H7 (cell line): ENCODE measurements at places on chromosomes 6 and 20.
A peak's percentile ranks its signal among the peaks of the same experiment; 100 is the strongest.

GRCh38 chr6:116397914-116398313, 27.2 kb downstream of the DSE start:
- DNase-seq = no peak

DNA sequence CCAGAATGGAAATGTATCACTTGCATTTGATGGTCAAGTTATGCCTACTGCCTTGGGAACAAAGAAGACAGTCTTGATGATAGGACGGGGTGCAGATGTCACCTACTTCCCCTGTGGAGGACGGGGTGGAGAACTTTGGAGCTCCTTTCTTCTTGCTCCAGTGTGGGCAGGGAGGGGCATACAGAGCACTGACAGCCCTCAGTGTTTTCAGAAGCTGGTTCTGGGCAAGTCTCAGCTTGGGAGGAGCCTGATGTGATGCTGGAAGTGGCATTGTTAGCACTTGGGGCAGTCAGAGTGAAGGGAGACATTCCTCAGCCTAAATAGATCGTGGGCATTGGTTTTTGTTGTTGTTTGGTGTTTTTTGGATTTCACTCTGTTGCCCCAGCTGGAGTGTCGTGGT, 59.7 kb downstream of the SYNJ2 start:
- DNase-seq = no peak

DNA sequence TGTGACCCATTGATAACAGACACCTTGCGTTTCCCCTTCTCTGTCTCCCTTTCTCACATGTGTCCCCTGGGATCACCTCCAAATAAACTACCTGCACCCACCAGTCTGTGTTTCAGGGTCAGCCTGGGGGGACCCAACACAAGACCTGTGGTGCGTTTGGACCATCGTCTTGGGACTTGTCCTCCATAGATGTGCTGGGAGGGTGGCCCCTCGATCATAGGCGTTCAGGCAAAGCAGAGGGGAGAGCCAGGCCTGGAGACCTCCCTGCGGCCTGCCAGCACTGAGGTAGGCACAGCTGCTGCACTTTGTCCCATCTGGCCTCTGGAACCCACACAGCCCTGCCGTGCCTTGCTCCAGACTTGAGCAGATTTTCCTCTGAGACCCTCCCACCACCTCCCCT, 18.1 kb downstream of the CST9 start:
- no peak for DNase-seq

DNA sequence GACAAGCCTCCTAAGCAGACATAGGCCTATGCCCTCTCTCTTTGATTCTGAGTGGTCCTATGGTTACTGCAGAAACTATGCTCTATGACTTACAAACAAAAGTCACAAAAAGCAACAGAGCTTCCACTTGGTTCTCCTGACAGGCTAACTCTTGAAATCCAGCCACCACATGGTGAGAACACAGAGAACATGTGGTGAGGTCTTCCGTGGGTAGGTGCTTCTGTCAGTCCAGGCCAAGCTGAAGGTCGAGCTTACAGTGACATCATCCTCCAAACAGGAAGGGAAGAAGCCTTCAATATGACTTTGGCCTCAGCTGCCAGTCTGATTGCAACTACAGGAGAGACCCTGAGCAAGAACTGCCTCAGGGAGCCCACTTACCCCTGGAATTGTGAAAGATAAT, 265.5 kb downstream of the TBX18 start:
- no peak for DNase-seq

DNA sequence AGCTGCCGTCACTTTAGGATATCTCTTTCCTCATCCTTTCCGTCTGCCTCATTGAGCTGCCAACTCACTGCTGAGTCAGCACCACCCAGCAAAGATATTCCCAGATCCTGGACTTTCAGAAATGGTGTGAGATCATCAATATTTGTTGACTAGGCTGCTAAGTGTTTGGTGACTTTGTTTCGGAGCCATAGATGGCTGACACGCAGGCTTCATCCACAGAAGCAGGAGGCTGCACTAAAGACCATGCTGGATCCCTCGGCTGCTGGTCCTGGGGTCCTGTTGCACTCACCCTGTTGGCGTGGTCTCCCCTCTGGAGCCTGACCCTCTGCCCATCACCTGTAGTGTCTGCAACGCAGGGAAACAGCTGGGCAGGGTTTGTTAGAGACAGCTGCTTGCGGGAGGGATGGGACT, 96.5 kb downstream of the ERMARD start:
- DNase-seq = peak; percentile 20

DNA sequence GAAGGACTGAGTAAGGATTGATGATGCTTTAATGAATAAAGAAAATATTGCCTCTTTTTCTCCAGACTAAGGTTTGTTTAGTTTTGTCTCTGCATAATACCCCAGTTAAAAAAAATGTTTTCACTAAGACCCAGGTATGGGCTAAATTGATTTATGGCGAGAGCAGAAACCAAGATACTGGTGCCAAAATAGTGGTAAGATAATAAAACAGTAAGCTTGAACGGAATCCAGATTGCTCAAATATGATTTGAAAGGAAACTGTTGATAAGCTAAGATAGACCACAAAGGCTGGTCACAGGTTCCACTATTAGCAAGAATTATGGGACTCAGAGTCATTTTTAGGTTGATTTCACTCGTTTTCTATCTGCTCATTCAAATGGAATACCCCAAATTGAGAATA, 831.2 kb downstream of the EPHA7 start:
- no peak for DNase-seq

DNA sequence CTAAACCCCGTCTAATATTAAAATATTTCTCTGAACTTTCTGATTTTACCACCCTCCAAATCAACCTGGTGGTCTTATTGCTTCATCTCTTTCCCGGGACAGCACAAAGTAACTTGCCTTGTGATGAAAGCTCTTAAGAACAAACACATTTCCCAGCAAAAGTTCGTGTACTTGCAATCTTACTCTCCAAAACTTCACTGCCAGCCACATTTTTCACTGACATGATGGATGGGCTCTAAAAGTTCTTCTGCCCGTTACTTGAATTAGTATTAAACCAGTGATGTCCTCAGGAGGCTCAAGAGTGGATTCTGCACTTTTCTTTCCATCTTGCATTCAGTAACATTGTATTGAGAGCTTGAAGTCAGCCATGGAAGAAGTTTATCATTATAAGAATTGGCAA, 731.6 kb upstream of the GJE1 start:
- DNase-seq = no peak

GRCh38 chr20:5913166-5913565, 37.2 kb downstream of the TRMT6 start:
- no peak for DNase-seq

DNA sequence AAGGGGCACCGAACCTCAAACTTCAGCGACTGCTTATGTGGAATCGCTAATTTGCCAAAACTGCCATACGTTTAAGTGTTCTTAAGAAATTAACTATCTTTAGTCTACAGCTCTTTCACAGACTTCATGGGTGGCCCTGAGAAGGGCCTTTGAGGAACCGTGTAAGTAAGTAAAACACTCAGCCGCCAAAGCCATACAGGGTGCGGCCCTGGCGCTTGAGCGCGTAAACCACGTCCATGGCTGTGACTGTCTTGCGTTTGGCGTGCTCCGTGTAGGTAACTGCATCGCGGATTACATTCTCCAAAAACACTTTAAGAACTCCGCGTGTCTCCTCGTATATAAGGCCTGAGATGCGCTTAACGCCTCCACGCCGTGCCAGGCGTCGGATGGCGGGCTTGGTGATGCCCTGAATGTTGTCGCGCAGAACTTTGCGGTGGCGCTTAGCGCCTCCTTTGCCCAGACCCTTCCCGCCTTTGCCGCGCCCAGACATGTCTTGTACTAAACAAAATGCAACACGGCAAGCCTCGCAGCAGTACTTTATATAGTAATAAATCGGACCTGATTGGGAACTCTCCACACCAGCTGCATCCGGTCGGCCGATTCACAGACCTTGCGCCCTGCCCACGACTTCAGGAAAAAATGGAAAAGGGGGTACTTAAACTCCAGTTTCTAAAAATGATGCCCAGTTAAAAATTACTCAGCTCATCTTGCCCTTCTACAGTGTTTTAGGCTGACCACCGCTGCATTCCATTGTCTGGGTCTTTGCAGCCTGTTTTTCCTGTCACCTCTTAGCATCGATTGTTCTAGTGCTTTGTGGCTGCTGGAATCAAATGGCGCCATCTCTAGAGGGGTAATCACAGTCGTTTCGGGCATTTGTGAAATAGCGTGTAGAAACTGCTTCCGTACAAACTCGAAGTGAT, 38.9 kb downstream of the OR2B2 start:
- DNase-seq = peak; percentile 46

DNA sequence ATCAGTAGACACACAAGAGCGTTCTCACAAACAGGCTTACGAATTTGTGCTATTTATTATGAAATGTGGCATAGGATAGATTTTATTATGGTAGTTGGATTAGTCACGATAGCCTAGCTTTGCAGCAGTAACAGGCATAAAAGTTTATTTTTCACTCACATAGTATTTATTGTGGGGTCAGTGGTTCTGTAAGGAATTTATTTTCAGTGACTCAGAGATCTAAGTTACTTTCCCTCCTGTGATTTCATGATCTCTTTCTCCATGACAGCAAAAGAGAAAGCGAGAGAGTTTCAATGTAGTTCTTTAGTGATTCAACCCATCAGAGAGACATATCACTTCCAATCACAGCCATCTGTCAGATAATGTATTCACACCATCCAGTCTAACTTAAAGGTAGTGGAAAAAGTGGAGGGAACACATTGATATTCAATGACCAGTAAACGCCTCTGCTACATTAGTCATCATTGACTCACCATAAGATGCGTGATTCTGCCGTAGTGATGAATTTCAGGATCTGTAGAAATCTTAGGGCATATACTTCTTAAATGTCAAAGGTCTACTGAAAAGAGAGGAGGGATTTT, 605.5 kb downstream of the HDGFL1 start:
- DNase-seq = no peak

GRCh38 chr6:136860043-136860442, 37.7 kb downstream of the PEX7 start:
- no peak for DNase-seq

DNA sequence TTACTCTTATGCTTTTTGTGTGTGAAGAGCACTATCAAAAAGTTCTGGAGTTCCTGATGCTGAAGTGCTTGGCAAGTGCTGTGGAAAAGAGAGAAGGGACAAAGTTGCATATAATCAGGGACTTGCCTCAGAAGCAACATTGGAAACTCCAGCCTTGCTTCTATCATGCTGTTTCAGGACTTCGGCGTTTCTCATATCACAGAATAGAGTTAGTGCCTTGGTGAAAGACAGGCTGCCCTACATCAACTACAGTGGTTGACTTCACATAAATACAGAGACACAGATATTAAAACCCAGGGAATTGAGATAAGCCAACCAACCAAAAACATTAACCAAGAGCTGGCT, 36.2 kb upstream of the CDKAL1 start:
- DNase-seq = no peak

GRCh38 chr6:7200598-7201443, 93.1 kb downstream of the RREB1 start:
- no peak for DNase-seq

DNA sequence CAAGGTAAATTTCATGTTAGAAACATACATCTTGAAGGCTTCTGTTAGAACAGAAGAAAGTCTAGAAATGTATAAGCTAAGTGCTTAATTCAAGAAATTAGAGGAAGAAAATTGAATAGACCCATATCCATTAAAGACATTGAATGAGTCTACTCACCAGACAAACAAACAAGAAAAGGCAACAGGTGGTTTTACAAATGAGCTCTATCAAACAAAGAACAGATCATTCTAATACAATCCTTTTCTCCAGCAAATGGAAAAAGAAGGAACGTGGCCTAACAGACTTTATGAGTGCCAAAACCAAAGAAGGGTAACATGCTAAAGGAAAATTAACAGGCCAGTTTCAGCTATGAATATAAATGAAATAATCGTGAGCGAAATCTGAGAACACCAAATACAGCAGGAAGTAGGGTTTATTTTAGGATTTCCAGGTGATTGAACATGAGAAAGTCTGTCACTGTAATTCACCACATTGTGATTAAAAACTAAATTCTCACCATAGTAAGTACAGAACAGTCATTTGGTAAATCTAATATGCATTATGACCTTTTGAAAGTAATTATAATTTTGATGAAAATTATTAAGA, 22.6 kb downstream of the MTHFD1L start:
- DNase-seq = no peak

GRCh38 chr6:159919011-159919511, 28.3 kb downstream of the MAS1 start:
- no peak for DNase-seq

DNA sequence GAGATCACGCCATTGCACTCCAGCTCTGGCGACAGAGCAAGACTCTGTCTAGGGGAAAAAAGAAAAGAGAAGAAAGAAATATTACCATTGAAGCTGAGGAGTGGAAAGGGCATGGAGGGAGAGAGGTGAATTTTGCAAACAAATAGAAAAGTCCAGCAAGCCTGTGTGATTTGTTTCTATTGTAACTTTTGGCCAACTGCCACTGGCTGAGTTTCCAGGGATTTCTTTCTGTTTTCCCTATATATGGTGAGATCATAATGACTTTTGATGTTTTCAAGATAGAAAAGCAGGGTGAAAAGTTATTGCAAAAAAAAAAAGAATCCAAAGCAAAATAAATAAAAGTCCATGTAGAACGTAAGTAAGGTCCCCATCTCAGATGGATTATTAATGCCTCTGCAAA, 184.2 kb upstream of the RALGAPA2 start:
- no peak for DNase-seq
